ENCODE measurements at places on chromosomes 5 and 9. TPM values are rescaled to one million over a fixed set of nuclear protein-coding genes. Genes with fewer than 3 reads are reported as not detected.

SLC34A1 gene
- 0.25 TPM for total RNA-seq

EPB41L4B gene
- total RNA-seq, result not detected

SPIN1 gene
- 37.4 TPM for total RNA-seq

CDH9 gene
- total RNA-seq, result not detected

PFN3 gene
- not detected for total RNA-seq

FLT4 gene
- total RNA-seq, result 44.5 TPM

NIM1K gene
- 0.74 TPM for total RNA-seq

GNA14 gene
- not detected for total RNA-seq

KLF4 gene
- 0.96 TPM for total RNA-seq

RPL12 gene
- 1,452 TPM for total RNA-seq

SLC46A2 gene
- not detected for total RNA-seq

ELAVL2 gene
- total RNA-seq, result not detected

FUT7 gene
- not detected for total RNA-seq

DMRT1 gene
- not detected for total RNA-seq

PCDHGB4 gene
- 0.25 TPM for total RNA-seq

COL27A1 gene
- 1.4 TPM for total RNA-seq

ABO gene
- total RNA-seq, result not detected

PLAC8L1 gene
- total RNA-seq, result 1.8 TPM

SMIM23 gene
- total RNA-seq, result not detected

SLCO6A1 gene
- total RNA-seq, result not detected

DIPK1B gene
- total RNA-seq, result 1.1 TPM

TIMD4 gene
- 26.5 TPM for total RNA-seq

GABRA6 gene
- not detected for total RNA-seq

CDH18 gene
- total RNA-seq, result not detected

NEUROG1 gene
- not detected for total RNA-seq

GFM2 gene
- 21.4 TPM for total RNA-seq

TMEM174 gene
- not detected for total RNA-seq

QRFP gene
- total RNA-seq, result not detected

PBX3 gene
- 27.5 TPM for total RNA-seq

TLR4 gene
- 0.52 TPM for total RNA-seq

CTXN3 gene
- not detected for total RNA-seq

SPTLC1 gene
- 58.2 TPM for total RNA-seq

Measured in naive thymus-derived CD8-positive, alpha-beta T cell (primary cell).